Transverse colon (tissue), 4 donors: ENCODE measurements at places on chromosomes 7 and 10. TPM values are rescaled to one million over a fixed set of nuclear protein-coding genes. Genes with fewer than 3 reads are reported as not detected.

ATOH7 gene
- total RNA-seq, result 0.27 TPM

PRRT4 gene
- 0.41 TPM for total RNA-seq

LIPF gene
- total RNA-seq, result not detected

PI4K2A gene
- 13.2 TPM for total RNA-seq

NUDT13 gene
- total RNA-seq, result 4.4 TPM

GPC2 gene
- total RNA-seq, result 12.5 TPM
